ENCODE measurements at places on chromosomes 4 and X.

- no peak for DNase-seq
These were observed 1.1 kb downstream of the MAML3 start for GRCh38 chr4:140152751-140153418.

- DNase-seq, result no peak
These were observed 92.2 kb downstream of the TBL1X start for GRCh38 chrX:9557091-9557490.

DNA sequence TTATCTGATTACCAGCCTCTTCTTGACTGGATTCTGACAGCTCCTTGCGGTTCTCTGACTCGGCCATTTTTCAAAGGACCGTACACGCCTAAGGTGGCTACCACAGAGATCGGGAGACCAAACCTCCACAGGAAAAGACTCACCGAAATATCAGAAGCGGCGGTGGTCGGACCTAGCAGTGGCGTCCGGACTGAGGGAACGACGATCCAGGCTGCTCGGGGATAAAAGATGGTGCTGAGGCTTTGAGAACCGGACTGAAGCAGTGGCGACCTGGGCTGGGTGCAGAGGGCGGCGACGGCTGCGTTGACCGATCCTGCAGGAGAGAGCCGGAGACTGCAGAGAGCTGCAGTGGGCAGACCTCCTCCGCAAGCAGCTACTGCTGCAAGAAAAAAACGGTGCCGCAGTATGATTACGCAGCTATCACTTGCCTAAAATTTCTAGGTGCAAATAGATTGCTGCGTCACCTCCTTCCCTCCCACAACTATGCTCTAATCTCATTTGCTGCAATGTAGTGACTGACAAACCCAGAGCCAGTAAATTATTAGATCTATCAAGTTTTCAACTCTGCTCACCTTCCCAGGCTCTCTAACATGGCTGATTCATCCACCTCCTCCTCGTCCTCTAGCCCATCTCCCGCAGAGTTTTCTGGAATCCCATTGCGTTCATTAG lies at the start of gene NAP1L2:
TSS of gene NAP1L2 (minus strand) at position 426 of the 669 bp plus-strand sequence. CDS start at position 67, 359 bp downstream.
- DNase-seq, result no peak

DNA sequence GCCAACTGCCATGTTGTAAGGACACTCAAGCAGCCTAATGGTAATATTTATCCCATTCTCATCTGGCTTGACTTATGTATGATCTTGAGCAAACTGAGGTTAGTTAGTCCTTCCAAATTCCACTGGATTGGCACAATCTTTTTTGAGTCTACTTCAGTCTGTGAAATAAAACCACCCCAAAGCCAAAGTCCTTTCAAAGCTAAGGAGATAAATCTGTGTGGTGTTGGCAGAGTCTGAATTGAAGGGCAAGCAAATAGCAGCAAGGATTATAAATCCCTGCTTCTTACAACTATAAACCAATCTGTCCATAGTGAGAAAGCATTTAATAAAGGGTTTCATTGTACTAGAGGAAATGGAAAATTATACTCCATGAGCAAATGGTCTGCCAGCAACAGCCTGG lies 233.9 kb upstream of the GLRA2 start:
- no peak for DNase-seq

DNA sequence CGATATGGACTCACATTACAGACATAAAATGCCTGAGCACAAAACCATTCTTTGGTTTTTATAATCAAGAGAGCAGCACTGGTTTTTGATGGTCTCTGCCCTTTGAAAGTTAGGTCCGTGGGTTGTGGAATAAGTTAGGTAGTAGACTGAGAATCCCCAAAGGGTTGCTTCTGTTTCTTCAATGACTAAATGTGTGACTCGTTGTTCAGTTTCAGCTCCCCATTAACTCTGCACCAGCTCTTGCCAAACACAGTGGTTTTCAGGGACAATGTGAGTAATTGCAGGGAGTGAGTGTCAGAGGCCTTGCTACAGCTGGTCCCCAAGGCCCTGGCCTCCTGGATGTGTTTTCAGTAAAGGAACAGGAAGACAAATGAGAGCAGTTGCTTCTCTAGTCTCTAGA lies 24.8 kb downstream of the SMIM20 start:
- DNase-seq, result peak; percentile 35

DNA sequence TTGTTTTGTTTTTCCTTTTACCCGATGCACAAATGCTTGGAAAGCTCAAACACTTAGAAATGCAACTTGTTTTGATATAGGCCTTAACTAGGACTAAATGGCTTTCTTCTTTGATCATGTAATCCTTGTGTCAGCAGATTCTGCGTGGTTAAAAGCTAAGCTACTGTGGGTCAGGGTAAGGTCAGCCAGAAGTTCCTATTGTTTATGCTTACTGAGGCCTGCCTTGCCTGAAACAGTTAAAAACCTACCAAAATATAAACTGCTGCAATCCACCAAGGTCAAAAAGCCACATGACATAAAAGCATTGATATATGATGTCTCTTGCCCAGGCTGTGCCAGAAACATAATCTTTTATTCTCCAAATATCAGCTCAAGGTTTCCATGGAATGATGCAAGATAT lies 223.4 kb downstream of the FAM47B start:
- no peak for DNase-seq

GRCh38 chr4:139851639-139852038 lies 186.0 kb downstream of the MGST2 start:
- DNase-seq, result no peak

- DNase-seq, result no peak
These were observed 213.4 kb upstream of the LNX1 start for GRCh38 chr4:53804719-53805118.

DNA sequence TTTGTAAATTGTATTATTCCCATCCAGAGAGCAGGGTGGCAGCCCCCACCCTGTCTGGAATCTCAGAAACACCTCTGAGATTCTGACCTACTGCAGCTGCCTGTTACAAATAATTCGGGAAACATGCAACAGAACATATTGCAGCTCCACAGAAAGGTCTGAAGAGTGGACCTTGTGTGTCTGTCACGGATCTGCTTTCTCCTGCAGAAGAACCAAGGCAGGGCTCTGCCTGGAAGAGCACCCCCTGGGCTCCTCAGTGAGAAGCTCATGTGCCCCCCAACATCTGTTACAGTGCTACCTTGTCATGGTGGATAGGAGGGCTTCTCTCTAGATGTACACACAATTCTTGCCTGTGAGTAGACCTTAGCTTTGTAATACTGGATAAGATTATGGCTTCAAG lies 286.6 kb upstream of the GATB start:
- DNase-seq, result no peak

- DNase-seq, result no peak
These were observed 65.9 kb downstream of the MTHFD2L start for GRCh38 chr4:74223801-74224200.

GRCh38 chr4:14169460-14169859 lies 541.9 kb upstream of the BOD1L1 start:
- DNase-seq, result no peak

GRCh38 chr4:115883847-115884246 lies 770.4 kb upstream of the NDST4 start:
- DNase-seq, result no peak

- no peak for DNase-seq
These were observed 804.3 kb downstream of the FSTL5 start for GRCh38 chr4:161359491-161359890.

GRCh38 chr4:26558166-26558895 lies 25.6 kb upstream of the TBC1D19 start:
- DNase-seq, result no peak

GRCh38 chrX:6460893-6461490 lies 73.9 kb downstream of the VCX3A start:
- no peak for DNase-seq

DNA sequence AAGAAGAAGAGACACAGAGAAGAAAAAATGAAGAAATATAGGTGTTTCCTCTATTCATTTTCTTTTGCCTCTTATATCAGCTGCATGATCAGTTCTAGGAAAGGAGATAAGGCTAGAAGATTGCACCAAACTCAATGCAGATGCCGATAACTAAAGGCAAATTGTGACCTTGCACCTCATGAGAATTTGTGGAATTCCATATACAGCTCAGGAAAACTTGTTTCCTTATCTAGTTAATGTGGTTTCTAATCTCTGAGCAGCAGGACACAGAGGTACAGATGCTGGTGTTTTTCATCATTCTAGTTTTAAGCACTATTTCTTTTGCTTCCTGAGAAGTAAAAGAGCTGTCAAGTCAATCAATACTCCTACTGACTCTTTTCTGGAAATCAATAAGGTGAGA lies 104.6 kb upstream of the NWD2 start:
- no peak for DNase-seq

DNA sequence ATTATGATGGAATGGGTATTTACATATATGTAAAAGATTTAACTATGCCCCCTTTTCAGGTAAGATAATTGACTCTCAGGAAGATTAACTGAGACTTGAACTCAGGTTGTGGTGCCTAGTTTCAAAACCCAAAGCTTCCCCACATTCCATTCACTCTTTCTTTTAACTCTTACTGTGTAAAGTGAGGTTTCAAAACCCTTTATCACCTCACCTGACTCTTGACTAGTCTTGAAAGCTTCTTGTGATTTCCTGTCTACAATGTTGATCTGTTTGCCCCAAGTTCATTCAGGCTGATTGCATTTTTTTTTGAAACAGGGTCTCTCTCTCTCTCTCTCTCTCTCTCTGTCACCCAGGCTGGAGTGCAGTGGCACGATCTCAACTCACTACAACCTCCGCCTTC lies 40.5 kb upstream of the RAPGEF2 start:
- no peak for DNase-seq

DNA sequence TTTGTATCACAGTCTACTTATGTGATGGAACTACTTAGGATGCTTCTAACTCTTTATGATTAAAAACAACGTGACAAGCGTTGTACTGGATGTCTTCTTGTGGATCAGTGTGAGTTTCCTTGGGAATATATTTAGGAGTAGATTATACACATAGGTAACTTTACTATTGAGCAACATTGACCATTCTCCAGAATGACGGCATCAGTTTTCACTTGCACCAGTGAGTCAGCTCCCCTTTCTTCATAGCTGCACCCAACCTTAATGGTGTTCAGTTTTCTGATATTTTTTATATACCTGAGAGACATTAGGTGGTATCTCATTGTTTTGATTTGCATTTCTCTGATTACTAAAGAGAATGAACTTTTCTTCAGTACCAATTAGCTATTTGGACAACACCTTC lies 343.9 kb downstream of the ADGRL3 start:
- no peak for DNase-seq

DNA sequence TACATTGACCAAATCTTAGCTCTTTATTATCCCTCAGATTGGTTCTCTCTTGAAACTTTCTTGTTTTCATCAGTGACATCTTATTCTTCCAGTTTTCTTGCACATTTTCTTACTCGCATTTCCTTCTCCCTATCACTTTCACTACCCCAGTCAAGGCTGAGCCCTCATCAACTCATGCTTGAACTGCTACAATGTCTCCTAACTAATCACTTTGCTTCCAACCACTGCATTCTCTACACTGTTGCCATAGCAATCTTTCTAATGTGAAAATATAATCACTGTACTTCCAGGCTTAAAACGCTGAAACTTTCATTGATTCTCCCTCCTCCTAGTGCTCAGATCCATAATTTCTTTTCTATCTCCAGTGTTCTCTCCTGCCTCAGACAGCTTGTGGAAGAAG lies 22.2 kb upstream of the LPAR4 start:
- DNase-seq, result no peak

- DNase-seq, result peak; percentile 91
These were observed 326.4 kb downstream of the DCHS2 start for GRCh38 chr4:154164931-154165839.

DNA sequence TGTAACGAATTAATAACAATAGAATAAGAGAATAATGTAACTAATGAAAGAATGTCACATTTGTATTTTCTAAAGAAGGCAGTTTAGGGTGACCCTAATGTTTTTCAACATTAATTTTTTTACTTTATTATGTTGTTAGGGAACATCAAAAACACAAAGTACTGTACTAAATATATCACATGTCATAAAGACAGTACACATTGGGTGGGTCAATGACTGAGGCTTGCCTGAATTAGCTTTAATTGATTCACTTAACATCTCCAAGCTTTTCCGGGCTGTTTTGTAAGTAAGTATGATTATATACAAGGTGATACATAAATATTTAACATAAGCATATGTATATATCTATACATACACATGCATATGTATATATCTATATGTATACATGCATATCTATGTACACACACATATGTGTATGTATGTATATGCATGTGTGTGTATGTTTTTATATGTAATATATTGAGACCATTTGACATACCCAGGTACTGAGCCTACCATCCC lies 43.4 kb upstream of the KLF3 start:
- DNase-seq, result no peak

DNA sequence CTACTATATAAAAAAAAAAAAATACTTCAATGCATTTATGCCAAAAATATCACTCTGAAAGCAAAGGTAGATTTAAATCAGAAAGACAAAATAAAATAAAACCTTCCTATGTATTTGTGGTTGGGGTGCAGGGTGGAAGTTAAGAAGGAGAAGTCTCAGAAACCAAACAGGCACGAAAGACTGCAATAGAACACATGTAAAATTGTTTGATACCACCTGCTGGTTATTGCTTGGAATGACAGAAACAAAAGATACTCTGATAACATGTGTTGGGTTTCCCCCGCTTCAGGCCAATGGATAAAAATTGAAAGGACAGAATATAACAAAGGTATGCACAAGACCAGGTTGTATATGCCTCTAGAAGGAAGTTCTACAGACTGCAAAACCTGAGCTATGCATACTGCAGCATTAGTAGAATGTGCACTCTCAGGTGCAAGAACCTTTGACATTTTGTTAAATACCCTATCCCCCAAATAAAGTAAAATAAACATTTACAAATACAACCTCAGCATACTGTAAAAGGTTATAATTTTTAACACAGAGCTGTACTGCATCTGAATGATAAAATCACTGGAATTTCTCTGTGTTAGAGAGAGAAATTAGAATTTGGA lies 118.8 kb downstream of the GABRA2 start:
- DNase-seq, result no peak

- DNase-seq, result no peak
These were observed 55.8 kb downstream of the MBNL3 start for GRCh38 chrX:132433001-132433400.

- DNase-seq, result no peak
These were observed 19.9 kb downstream of the SEPTIN11 start for GRCh38 chr4:76969495-76969894.

DNA sequence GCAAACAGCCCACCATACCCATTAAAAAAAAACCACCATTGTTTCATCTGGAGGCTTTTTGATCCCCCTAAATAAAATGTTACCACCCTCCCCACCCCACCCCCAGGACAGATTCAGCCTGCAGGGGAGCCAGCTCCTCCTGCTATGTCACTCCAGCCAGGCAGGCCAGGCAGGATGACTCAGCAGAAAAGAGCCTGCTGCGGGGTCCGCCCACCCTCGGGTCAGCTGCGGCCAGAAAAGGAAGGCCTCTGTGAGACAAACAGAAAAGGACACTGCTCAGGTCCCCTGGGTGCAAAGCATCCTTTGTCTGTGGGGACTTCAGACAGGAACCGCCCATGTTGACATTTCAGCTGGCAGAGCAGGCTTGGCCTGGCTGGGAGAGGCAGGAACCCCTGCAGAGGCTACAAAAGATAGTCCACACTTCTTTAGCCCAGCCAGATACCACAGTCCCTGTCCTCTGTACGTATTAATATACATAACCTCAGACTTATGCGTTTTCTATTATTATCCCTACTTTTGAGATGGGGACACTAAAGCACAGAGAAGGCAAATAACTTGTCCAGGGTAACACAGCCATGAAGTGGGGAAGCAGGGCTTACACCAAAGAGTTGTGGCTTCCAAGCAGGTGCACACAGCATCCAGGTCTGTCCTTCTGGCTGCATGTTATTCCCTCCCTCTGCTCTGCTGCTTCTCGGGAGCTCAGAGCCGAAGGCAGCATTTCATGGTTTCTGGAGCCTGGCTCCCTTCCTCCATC lies 147.7 kb downstream of the CPEB2 start:
- DNase-seq, result peak; percentile 62

- DNase-seq, result peak; percentile 98
These were observed 41.8 kb downstream of the FNIP2 start for GRCh38 chr4:158810487-158811215.

Data from GM04504 (cell line).